NCI-H1417 treated with DMSO at 0.1 percent for 48 hours (cell line): ENCODE measurements at places on chromosomes 7 and 10.

GRCh38 chr7:117889611-117890010 lies 16.4 kb upstream of the CTTNBP2 start:
- no peak for DNase-seq

GRCh38 chr7:53422291-53422690 lies 386.9 kb downstream of the POM121L12 start:
- DNase-seq: no peak

- no peak for DNase-seq
These were observed 152.0 kb upstream of the LRGUK start for GRCh38 chr7:133975130-133975529.

- no peak for DNase-seq
These were observed 55.8 kb downstream of the PARD3 start for GRCh38 chr10:34759161-34759836.

DNA sequence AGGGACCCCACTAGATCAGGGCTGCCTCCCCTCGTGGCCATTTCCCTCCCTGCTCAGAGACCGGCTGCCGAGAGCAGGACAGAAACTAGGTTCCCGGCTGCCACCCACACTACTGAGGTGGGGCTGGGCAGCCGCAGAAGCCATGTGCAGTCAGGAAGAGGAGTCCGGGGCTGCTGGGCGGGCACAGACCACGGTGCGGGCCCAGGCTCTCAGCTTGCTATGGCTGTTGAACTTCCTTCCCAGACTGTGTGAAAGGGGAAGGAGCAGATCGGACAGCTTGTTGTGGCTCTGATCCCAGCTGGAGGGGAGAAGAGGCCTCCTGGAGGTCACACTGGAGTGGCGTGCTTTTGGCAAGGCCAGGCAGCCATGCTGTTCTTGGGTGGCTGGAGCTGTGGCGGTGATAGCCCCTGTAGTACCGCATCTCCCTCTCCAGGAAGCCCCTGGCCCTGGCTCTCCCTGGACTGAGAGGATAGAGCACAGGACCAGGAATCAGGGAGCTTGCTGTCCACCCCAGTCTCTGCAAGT lies 56.8 kb downstream of the HK1 start:
- DNase-seq: no peak

GRCh38 chr7:1466524-1467271 lies 7.4 kb upstream of the MICALL2 start:
- DNase-seq: no peak

DNA sequence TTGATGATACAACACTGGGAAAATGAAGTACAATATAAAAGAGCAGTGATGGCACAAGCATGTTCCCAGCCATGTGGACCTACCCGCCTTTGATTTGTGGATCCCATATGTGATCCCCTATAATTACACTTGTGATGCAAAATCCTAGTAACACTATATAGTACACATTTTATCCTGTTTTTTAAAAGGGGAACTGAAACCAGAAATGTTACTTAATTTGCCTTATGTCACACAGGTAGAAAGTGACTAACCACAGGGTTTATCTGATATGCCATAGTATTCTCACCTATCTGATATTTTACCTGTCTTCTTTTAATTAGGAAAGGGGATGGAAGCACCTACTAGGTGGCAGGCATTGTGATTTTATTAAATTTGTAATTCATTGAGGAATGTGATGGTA lies 35.0 kb downstream of the ARMC3 start:
- DNase-seq: no peak

- no peak for DNase-seq
These were observed 4.4 kb downstream of the ZMIZ1 start for GRCh38 chr10:79072994-79073645.

GRCh38 chr7:91457208-91457607 lies 193.0 kb downstream of the FZD1 start:
- DNase-seq: no peak

GRCh38 chr10:24589265-24589664 lies 134.4 kb downstream of the ARHGAP21 start:
- DNase-seq: no peak

- no peak for DNase-seq
These were observed 2.5 kb downstream of the PGAM2 start for GRCh38 chr7:44062903-44063295.

DNA sequence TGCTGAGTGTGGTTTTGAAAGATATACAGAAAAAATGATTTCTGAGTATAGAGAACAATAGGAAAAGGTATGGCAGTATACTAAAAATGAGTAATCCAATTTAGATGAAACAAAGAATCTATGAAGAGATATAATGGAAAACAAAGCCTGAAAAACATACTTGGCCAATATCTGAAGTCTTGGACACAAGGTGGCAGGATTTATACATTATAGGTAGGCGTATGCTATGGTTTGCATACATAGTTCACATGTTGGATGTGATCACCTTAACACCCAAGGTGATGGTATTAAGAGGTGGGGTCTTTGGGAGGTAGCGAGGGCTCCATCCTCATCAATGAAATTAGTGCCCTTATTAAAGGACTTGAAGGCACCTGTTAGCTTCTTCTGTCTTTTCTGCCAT lies 34.5 kb upstream of the BPGM start:
- no peak for DNase-seq

DNA sequence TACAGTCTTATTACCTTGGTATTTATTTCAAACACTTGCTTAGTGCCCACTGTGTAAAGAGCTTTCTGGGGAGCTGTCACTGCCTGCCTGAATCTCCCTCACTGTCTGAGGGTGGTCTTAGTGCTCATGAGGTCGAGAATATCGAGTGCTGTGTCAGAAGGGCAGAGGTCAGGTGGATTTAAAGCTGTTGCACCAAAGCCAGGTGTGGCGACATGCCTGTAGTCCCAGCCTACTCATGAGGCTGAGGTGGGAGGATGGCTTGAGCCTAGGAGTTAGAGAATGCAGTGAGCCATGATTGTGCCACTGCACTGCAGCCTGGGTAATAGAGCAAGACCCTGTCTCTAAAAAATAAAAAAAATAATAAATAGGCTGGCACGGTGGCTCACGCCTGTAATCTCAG lies 20.9 kb downstream of the CCM2 start:
- DNase-seq: no peak

DNA sequence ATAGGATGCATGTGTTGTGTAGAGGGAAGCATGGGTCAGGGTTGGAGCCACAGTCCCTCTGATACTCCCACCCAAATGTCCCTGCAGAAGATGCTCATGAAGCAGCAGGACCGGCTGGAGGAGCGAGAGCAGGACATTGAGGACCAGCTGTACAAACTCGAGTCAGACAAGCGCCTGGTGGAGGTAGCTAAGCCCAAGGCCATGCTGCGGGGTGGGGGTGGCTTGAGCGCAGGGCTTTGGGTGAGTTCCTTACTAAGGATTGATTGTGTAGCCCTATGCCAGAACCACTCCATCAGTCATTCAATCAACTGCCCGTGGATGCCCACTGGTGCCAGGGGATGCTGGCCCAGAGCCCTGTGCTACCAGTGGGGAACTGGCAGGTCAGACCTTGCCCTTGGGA lies 10.3 kb downstream of the TRIM8 start:
- DNase-seq: no peak

GRCh38 chr7:101858437-101859385 lies 41.3 kb downstream of the CUX1 start:
- DNase-seq: no peak

GRCh38 chr7:12923971-12924370 lies 236.5 kb downstream of the ARL4A start:
- DNase-seq: no peak

DNA sequence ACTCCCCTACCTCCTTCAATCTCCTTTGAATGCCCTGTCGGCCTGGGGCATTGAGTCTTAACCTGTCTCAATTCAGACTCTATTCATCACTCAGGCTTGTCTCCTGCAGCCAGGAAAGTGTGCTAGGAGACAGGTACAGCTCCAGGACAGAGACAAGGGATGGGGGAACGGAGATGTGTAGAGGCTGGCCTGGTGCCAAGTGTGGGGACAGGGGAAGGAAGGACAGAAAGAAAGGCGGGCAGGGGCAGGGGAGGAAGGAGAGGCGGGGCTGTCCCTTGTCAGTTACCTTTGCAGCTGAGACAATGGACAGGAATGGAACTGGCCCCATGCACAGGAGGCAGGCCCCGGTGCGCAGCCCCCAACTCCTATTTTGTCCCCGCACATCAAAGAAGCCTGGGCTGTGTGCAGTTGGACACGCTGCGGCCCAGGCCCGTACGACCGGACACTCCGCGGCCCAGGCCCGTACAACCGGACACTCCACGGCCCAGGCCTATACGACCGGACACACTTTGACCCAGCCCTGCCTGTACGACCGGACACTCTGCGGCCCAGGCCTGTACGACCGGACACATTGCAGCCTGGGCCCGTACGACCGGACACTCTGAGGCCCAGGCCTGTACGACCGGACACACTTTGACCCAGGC lies 36.9 kb downstream of the CHST15 start:
- DNase-seq: no peak

DNA sequence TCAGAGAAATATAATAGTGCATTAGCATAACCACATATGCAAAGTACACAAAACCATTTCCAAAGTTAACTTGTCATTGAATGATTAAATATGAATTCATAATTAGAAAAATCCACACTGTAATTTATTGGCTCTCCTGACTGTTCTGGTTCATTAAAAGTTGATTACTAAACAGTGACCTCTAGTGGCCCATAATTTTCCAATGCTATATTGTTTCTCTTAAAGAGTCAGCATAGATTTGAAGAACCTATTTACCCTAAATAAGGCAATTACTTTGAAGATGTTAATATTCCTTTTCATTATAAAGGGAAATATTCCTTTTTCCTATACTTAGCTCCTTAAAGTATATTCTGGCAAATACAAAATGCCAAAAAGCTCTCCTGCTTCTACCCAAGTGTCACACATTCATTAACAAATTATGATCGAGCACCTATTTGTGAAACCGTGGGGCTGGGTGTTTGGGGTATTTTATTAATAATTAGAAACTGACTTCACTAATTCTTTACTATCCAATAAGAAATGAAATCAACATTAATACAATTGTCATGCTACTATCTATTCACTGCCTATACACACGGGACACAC lies 86.2 kb downstream of the HIBADH start:
- peak; percentile 34 for DNase-seq

- no peak for DNase-seq
These were observed 32.9 kb upstream of the SLF2 start for GRCh38 chr10:100879741-100880360.
